RPMI8226 (cell line): ENCODE measurements at places on chromosomes 6 and 20.

DNA sequence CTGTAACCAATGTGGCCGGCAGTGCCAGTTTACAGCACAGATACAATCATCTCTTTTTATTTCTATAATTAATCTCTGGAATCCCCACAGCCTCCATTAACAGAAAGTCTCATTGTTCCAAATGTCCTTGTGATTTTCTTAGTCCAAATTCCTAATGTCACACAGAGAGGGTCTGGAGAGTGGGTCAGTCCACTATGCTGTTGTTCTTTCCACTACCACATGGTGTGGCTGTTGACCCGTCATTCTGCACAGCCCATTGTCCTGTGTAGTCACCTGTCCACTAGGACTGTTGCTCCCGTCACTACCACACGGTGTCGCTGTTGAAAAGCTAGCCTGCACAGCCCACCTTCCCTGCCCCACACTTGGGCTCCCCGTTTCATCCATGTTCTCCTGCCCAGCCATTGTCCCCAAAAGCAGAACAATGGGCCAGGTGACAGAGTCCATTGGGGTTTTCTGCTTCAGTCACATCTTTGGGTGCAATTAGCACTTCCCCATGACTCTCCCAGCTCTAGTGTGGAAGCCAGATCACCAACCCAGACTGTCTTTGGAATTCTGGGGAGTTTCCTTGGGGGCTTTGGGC, 8.6 kb upstream of the LBP start:
- DNase-seq = peak; percentile 73

DNA sequence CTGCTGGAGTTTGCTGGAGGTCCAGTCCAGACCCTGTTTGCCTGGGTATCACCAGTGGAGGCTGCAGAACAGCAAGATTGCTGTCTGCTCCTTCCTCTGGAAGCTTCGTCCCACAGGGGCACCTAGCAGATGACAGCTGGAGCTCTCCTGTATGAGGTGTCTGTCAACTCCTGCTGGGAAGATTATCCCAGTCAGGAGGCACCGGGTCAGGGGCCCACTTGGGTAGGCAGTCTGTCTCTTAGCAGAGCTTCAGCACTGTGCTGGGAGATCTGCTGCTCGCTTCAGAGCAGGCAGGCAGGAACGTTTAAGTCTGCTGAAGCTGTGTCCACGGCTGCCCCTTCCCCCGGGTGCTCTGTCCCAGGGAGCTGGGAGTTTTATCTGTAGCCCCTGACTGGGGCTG, 96.8 kb upstream of the SLC35F1 start:
- DNase-seq = no peak

GRCh38 chr20:43331906-43332305, 125.8 kb upstream of the SRSF6 start:
- DNase-seq = no peak

- peak; percentile 42 for DNase-seq
Measured at GRCh38 chr6:152112491-152113261, 305.2 kb downstream of the ESR1 start.

DNA sequence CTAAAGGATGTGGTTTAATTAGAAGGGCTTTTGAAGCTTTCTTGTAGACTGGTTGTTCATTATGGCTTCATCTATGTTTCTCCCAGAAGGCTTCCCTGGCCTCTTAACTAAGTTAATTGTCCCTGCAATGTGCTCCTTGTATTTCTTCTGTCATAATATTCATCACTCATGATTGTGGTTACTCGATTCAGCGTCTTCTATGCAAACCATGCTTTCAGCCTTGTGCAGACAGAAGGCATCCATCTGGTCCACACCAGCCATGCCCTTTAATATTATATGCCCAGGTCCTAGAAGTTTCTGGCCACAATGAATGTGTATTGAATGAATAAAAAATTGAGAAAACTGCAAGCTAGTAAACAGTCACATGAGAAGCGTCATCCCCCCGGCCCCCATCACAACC, 163.2 kb downstream of the KHDC1L start:
- DNase-seq = no peak

DNA sequence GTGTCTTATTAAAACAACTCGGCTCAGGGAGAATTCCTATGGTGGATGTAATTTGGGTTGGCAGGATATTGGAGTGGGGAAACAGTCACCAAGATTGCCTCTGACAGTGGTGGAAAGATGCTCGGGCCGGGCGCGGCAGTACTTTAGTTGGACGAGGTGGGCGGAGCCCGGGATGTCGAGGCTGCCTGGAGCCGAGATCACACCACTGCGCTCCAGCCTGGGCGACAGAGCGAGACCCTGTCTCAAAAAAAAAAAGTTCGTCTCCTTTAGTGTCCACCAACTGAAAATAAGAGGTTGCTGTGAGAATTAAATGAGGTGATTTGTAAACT, 621 bp downstream of the NOL7 start:
- peak; percentile 65 for DNase-seq

DNA sequence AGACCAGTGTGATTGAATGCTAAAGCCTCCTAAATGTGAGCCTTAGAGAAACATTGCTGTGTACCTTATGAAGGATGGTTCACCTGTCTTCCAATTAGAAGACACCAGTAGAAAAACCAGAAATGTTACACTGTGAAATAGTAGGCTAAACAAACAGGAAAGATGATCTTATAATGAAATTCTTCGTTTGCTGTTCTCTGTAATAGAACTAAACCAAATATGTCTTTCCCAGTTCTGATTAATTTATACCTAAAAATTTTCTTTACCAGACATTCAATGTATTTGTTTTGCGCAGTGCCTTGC, 114.8 kb downstream of the RTN4IP1 start:
- no peak for DNase-seq

- DNase-seq = no peak
Measured at GRCh38 chr20:42795111-42795695, 394.5 kb downstream of the PTPRT start.

DNA sequence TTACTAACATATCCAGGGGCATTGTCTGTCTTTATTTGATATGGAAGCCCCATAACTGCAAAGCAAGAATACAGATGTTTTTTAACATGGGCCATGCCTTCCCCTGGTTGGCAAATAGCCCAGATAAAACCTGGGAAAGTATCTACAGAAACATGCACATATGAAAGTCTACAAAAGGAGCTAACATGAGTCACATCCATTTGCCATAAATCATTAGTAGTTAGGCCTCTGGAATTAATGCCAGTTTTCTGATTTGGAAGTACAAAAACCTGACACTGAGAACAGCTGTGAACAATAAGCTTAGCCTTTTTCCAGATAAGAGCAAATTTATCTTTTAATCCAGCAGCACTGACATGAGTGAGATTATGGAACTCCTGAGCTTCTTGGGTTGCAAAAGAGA, 418.0 kb upstream of the IMPG1 start:
- DNase-seq = no peak

GRCh38 chr6:132483779-132484679, 28.9 kb downstream of the STX7 start:
- peak; percentile 61 for DNase-seq

- DNase-seq = no peak
Measured at GRCh38 chr20:7459083-7459482, 481.2 kb downstream of the HAO1 start.

DNA sequence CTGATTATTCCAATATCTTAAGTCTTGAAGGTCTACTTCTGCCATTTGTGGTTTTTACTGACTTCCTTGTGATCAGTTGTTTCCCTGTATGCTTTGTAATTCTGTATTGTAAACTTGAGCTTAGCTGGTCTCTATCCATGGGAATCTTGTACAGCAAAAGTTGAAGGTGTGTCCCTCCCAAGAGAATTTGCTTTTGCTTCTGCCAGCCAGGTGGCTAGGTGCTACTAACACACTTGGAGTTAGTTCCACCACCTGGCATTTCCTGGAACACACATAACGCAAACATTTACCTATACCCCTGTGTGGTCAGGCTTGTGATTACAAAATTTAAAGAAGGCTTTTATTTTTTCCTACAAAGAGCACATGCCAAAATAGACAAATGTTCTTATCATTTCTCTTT, 141.2 kb downstream of the GRM4 start:
- no peak for DNase-seq

- DNase-seq = no peak
Measured at GRCh38 chr6:120304223-120304622, 954.7 kb upstream of the MAN1A1 start.

DNA sequence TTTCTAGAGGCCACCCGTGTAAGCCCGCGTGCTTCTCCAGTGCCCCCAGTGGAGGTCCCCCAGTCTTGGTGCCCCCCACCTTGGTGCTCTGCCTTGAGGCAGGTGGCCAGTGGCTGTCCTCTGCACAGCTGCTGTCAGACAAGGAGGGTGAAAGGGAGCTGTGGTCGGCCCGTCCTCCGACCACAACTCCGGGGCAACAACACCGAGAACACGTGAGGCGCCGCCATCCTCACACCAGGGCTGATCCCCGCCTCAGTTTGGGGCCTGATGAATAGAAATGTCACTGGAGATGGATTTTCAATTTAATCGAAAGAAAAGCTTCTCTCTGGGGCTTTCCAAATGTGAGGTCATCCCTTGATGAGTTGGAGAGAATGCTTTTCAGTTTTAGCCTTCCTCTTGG, 304.6 kb downstream of the CDH4 start:
- no peak for DNase-seq

DNA sequence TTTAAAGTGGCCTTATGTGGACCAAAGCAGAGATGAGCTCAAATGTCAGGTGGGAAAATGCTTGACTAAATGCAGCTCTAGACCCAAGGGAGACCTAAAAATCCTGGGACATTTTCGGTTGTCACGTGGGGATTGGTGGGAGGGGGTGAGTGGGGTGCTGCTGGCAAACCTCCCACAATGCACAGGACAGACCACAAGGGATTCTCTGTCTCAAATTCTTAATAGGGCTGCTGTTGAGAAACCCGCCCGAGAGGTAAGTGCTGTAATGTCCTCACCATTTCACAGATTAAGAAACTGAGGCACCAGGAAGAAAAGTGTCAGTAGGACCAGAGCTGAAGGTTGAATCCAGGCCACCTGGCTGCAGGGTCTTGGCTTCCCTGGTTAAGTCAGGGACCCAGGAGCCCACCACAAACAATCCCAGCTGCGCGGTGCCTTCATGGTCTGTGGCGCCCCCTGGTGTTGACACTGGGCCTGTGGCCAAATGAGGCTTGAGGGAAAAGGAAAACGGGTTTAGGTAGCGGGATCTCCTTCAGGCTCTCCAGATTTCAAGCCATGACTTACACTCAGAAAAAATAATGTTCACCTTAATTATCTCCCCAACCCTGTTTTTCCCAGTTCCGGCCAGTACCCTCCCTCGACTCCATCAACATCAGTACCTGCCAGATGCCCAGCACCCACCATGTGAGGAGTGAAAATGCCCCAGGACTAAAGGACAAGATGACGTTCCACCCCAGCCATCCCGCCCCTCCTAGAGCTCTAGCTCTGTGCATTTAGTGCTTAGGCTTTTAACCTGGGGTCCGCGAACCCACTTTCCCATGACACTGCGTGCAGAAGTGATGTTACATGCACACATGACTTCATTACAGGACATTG, 7.2 kb downstream of the HLA-G start:
- DNase-seq = peak; percentile 36

DNA sequence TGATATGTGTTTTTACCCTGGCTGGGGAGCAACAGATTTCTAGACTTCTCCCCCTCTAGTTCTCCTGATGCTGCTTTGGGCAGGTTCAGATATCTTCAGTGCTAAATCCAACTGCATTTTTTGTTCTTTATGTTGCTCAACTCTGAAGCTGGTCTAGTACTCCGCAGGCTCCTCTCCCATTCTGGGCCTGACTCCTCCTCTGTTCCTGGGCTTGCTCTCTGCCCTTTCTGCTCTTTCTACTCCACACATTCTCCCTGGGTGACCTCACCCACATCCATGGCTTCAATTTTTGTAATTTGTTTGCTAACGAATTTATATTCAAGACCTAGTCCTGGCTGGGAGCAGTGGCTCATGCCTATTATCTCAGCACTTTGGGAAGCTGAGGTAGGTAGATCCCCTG, 6.4 kb downstream of the FYN start:
- no peak for DNase-seq

GRCh38 chr6:72849346-72849745, 227.5 kb downstream of the KCNQ5 start:
- DNase-seq = no peak

- no peak for DNase-seq
Measured at GRCh38 chr20:53365539-53366075, 228.0 kb downstream of the ZNF217 start.
